ENCODE measurements at places on chromosomes 5 and 9.

- DNase-seq = peak; percentile 62
These were observed 21.6 kb downstream of the SH3GLB2 start for GRCh38 chr9:129006328-129007034.

DNA sequence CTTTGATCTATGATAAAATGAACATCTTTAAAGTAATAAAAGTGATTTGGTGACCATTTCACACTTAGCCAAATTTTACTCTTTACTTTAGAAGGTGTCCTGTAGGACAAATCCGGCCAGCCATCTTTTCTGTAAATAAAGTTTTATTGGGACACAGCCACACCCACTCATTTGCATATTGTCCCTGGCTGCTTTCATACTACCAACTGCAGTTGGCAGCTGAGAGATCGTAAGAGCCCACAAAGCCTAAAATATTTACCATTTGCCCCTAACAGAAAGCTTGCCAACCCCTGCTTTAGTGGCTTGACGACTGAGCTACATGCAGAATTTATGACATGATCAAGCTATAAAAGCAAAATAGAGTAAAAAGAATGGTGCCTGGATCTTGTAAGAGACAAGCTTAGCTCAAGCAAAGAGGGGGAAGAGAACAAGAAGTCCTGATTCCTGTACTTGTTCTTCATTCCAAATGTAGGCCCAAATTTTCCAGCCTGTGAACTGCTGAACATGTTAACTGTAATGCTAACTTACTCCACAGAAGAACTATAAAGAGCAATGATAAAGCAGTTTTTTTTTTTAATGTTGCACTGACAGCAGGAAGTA lies 7.4 kb upstream of the FBXO10 start:
- no peak for DNase-seq

DNA sequence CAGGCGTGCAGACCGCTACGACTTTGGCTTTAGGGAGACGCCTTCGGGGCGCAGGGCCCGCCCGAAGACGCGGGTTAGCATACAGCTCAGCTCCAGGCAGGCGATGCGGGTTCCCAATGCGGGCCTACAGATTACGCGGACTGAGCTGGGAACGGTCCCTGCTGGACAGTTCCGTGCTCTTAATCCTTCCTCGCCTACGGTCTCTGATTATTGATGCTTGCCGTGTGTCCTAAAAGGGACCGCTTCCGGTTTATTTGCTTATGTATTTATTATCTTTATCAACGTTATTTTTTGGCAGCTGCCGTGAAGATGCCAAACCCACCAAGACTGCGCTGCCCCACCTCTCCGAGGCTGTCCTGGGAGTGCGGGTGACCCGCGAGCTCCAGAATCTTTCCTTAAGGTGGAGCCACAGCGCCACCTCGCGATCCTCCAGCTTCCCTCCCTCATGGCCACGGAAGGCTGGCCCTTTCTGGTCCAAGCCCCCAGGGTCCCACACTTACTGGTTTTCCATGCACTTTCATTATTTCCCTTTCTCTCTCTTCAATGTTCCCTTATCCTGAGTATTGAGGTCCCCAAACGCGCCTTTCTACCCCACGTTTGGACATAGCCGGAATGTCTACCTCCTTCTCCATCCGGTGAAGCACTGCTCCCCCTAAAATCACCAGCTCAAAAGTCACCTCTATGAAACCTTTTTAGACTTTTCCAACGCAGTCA lies 7.0 kb upstream of the EBF1 start:
- peak; percentile 75 for DNase-seq

- no peak for DNase-seq
These were observed 120.3 kb downstream of the NREP start for GRCh38 chr5:111636736-111637135.

- no peak for DNase-seq
These were observed 8.5 kb upstream of the PCDHB15 start for GRCh38 chr5:141236516-141237313.

- peak; percentile 73 for DNase-seq
These were observed 55.4 kb downstream of the HINT1 start for GRCh38 chr5:131109540-131110255.

GRCh38 chr5:15320871-15321270 lies 179.1 kb upstream of the FBXL7 start:
- no peak for DNase-seq

DNA sequence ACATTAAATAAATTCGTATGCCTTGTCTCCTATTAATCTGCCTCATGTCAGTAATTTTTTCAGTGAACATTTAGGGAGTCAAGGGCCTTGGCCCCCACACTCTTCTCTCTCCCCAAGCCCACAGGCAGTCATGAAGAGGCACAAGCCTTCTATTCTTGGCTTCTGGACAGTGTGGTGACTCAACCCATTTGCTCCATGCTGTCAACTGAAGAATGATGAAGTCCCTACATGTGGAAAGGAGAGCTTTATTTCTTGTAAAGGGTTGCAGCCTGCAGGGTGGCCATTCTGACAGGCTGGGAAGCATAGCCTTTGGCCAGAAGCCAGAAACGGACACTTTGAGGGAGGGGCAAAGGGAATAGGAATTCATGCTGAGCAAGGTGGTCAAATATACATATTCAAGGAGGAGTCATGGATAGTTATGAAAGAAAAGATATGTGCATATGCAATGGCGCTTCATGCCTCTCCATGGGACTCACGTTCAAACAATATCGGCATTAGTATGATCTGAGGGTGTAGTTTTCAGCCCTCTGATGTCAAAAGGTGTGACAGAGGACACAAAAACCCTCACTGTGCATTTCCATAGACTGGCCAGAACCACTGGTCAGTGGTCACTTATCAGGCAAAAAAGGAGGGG lies 31.3 kb downstream of the ANKRA2 start:
- no peak for DNase-seq

- DNase-seq = no peak
These were observed 118.0 kb downstream of the VAV2 start for GRCh38 chr9:133874060-133874657.

GRCh38 chr9:95954940-95955339 lies 79.4 kb downstream of the ERCC6L2 start:
- no peak for DNase-seq

- DNase-seq = no peak
These were observed 2.4 kb upstream of the VCP start for GRCh38 chr9:35074791-35075190.

DNA sequence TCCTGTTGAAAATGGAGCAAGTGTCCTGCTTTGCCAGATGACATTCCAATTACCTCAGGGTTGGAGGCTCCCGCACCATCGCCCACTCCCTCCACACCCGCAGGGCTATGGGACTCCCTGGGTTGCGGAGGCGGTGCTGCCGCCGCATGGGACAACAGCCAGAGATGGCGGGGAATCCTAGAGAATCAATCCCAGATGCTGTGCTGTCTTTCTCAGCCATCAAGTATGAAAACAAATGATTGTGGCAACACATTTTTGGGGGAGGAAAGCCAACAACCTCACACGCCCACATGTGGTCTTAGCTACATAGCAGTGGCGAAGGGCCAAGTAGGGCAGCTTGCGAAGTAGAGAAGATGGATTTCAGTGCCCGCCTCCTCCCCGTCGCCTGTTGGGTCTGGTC lies 46.7 kb downstream of the IL31RA start:
- no peak for DNase-seq
